Body of pancreas (tissue), 4 donors: ENCODE measurements at places on chromosomes 5 and 9. TPM values are rescaled to one million over a fixed set of nuclear protein-coding genes. Genes with fewer than 3 reads are reported as not detected.

The CCL19 gene
- not detected for total RNA-seq

The TRIM41 gene
- total RNA-seq = 12.5 TPM

The TSSK1B gene
- not detected for total RNA-seq

The PTPN3 gene
- total RNA-seq = 19.5 TPM

The PKD2L2 gene
- not detected for total RNA-seq

The TMOD1 gene
- total RNA-seq = 16.1 TPM

The IL4 gene
- not detected for total RNA-seq

The NR4A3 gene
- 1.0 TPM for total RNA-seq

The HTR1A gene
- total RNA-seq = not detected

The SWI5 gene
- 14.5 TPM for total RNA-seq

The GFRA3 gene
- 1.8 TPM for total RNA-seq

The ADRB2 gene
- 4.6 TPM for total RNA-seq

The SPINK4 gene
- total RNA-seq = not detected

GRCh38 chr5:83368319-83368718 lies 103.2 kb upstream of the VCAN start:
- peak; percentile 49 for DNase-seq

DNA sequence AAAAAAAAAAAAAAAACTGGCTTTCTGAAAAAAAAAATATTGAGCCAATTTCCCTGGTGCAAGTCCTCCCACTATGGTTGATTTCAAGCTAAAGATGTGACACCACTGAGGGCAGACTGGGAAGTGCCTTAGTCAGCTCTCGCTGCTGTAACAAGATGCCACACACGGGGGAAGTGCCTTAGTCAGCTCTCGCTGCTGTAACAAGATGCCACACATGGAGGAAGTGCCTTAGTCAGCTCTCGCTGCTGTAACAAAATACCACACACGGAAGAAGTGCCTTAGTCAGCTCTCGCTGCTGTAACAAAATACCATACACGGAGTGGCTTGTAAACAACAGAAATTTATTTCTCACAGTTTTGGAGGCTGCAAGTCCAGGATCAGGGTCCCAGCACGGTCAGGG lies 23.4 kb downstream of the BTNL9 start:
- DNase-seq = no peak

GRCh38 chr9:32434892-32435291 lies 50.4 kb downstream of the ACO1 start:
- no peak for DNase-seq

DNA sequence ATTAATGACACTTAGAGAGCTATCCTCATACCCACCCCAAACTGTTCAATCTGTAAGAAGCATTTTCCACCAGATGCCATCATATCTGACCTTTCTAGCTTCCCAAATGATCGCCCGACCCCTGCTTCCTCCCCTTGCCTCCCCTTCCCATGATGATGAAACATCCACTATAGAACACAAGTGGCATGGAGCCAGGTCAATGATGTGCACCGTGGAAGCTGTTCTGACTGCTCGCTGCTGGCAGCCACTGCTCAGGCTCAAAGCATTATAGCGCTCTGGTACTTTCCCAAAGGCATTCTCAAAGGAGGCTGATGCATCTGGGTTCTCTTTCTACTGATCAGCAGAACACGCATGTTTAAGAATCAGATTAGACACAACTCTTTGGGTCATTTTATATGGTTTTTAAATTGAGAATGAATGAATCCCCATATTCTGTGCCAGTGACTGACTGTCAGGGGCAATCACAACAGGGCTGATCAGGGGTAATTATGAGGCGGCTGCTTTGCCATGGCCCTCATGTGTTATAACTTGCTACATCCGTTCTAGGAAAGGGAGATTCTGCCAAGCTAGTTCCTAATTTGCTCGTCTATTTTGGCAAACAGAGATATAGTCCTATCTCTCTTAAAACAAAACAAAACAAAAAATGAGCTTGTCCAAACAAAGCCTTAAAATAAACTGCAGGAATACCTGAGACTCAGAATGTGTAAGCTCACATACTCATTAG lies 343.7 kb downstream of the ENC1 start:
- DNase-seq = peak; percentile 18

GRCh38 chr5:55497712-55498111 lies 37.1 kb downstream of the PLPP1 start:
- no peak for DNase-seq

DNA sequence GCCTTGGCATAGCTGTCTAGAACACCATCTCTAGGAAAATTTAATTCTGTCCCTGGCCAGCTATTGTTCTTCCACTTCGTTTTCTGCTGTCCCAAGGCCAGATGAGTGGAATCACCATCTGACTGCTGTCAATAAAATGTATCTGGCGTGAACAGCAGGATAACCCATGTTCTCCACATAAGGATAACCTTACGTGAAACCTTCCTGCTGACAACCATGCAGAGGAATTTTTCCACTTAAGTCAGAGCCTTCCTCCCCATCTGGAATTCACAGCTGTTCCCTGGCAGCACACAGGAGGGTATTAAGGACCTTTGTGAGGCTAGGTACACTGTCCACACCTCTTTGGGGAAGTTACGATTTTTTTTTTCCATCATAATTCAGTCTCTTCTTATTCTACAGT lies 28.6 kb downstream of the RNF44 start:
- DNase-seq = no peak

GRCh38 chr9:110008663-110009062 lies 199.3 kb downstream of the C9orf152 start:
- DNase-seq = no peak

DNA sequence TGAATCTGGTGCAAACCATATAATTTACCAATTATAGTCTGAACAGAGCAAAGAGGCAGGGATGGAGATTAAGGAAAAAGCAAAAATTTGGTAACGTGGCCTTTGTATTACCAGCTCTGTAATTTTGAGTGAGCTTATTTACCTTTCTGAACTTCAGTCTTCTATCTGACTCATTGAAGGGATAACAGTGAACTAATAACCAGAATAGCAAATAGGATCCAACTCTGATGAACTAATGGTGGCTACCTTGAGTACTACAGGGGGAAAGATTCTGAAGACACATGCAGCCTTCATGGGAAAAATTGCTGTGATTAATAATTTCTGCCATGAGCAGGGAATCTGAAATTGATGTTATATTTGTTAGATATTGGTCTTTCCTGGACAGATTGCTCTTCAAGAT lies 23.0 kb upstream of the LARP1 start:
- no peak for DNase-seq

GRCh38 chr9:14186096-14186495 lies 127.8 kb downstream of the NFIB start:
- DNase-seq = no peak

GRCh38 chr9:120514405-120514804 lies 65.6 kb downstream of the CDK5RAP2 start:
- no peak for DNase-seq

- no peak for DNase-seq
These were observed 139.2 kb upstream of the SLC30A5 start for GRCh38 chr5:68954618-68954910.

DNA sequence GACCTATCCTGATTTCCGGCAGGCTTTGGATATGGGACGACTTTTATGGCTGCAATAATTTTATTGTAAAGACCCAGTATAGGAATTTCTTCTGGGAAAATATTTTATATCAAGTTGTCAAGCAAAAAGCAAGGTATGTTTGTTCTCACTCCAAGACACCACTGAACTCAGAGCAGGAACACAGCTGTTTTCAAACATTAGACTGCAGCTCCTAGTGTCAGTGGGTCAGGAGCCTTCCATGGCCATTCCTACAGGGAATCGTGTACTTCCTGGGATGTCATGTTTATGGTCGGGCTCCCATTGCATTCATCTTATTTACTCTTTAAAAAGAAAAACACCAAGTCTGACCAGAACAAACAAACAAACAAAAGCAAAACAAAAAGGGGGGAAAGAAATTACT lies 225.3 kb downstream of the TSSK1B start:
- DNase-seq = no peak

DNA sequence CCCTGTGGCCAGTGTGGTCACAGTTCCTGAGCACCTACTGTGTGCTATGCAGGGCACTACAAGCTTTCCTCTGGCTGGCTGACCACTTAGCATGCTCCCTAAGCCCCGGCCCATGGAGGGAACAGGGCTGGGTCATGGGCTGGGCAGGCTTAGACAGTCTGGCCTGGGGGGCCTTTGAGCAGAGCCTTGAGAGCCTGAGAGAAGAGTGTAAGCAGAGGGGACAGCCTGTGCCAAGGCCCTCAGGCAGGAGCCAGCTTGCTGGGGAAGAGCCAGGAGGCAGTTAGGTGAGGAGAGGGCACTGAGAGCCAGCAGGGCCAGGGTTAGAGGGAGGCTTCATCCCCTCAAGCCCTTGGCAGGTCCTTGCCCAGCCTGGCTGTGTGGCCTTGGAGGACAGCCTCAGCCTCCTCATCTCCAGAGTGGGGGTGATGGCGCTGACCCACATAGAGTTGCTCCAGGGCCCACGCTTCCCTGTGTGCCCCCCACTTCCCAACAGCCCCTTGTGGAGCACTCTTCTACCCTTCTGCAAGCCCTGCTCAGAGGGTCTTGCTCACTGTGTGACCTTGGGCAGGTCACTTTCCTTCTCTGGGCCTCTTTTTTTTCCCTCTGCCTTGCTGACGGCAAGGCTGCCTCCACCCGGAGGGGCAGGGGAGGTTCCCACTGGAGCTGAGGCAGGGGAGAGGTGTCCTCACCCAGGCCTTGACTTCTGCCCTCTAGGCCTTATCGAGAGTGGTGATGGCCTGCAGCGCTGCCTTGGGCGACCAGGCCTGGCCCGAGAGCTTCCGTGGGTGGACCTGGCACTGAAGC lies 107.1 kb downstream of the PHF2 start:
- no peak for DNase-seq

- no peak for DNase-seq
These were observed 29.3 kb downstream of the TRIM32 start for GRCh38 chr9:116716438-116716837.

DNA sequence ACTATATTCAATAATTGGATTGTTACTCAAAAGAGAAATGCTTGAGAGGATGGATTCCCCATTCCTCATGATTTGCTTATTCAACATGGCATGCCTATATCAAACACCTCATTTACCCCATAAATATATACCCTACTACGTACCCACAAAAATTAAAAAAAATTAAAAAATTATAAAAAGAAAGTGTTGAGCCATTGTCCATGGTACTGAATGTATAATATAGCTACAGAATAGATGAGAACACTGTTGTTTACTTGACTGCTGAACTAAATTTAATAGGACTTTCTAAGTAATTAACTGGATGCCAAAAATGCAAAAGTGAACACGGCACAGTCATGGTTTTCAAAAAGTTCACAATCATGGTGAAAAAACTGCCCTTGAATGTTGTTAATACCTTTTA lies 725.8 kb downstream of the KCTD16 start:
- DNase-seq = no peak

- no peak for DNase-seq
These were observed 199.9 kb downstream of the LURAP1L start for GRCh38 chr9:12974671-12975070.

DNA sequence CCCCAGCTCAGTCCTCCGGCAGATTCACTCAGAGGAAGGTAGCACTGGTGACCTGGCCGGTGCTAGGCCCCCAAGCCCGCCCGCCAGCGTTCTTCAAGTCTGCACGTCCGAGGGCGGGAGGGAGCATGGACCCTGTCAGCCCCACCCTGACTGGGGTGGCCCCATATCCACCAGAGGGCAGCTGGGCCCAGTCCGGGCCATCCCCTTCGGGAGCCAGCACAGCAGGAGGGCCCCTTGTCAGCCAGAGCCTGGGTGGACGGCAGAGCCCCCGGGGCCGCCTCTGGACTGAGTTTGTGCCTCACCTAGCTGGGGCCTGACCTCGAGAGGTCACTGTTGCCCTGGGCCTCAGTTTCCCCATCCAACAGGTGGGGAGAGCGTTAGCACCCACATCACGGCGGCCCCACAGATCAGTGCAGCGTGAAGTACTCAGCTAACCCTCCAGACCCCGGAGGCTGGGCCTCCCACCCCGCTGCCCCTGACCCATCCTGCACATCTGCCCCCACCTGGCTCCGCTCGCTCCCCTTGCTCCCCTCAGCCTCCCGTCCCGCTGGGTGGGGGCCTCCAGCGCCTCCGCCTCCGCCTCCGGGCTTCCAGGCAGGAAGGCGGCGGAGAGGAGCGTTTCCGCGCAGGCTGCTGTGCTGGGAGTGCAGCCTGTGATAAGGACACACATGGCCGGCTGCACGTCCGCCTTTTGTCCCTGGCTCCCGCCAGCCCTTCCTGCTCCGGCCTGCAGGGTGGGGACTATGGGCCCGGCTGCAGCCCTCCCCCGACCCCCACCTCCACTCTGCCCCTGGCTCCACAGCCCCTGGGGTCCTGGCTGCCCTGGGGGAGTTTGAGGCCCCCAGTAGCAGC lies 16.6 kb upstream of the EGFL7 start:
- no peak for DNase-seq

GRCh38 chr5:35236770-35237169 lies 6.5 kb upstream of the PRLR start:
- DNase-seq = no peak

DNA sequence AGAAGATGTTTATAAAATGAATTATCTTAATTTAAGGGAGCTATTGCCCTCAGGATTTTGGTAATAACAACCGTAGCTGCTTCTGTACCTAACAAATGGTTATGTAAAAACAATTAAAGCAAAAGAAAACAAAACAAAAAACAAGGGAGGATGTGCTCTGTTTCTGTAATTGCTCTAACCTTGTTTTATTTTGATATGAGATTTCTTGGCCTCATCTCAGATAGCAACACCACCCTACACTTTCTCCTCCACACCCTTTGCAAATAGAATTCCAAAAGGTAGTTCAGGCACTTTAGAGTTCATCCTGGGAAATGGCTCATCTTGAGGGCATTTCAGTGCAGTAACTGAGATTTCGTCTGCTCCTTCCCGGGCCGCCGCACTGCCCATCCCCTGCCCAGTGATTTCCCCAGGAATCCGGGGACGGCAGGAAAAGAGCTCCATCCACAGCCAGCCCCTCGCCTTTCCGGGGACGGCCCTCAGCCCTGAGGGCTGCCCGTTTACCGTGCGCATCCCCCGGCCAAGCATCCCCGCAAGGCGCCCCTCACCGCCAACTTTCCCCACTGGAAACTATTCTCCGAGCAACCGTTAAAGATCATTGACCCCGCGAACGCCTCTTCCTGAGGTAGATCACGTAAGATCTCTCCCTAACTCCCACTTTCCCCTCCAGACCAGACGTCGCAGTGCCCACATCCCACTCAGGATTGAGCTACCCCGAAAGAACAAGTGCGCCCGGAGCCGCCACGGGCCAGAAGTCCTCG lies 1.2 kb downstream of the FNBP1 start:
- no peak for DNase-seq

- peak; percentile 10 for DNase-seq
These were observed 920 bp downstream of the LPCAT1 start for GRCh38 chr5:1522601-1523479.

- DNase-seq = no peak
These were observed 1424.0 kb upstream of the CDH6 start for GRCh38 chr5:29769474-29769873.

DNA sequence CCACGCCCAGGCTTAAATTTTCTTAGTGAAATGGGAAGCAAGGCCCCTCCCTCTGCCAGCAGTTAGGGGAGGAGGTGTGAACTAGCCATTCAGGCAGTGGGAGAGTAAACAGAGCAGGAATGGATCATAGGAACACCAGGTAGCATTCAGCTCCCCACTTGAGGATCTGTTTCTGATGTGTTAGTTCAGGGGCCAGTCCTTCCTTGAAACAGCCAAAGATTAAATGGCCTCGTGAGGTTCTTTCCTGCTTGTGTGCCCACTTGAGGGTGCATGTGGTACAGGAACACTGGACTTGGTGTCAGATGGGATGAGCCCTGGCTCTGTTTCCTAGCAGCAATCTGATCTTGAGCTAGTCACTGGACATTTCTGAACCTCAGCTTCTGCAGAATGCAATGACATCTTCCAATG lies 21.2 kb downstream of the FAXDC2 start:
- DNase-seq = no peak
